CD4-positive, alpha-beta T cell treated with Interleukin-4 for 1 hour (primary cell): ENCODE measurements at places on chromosomes 2 and 18.

DNA sequence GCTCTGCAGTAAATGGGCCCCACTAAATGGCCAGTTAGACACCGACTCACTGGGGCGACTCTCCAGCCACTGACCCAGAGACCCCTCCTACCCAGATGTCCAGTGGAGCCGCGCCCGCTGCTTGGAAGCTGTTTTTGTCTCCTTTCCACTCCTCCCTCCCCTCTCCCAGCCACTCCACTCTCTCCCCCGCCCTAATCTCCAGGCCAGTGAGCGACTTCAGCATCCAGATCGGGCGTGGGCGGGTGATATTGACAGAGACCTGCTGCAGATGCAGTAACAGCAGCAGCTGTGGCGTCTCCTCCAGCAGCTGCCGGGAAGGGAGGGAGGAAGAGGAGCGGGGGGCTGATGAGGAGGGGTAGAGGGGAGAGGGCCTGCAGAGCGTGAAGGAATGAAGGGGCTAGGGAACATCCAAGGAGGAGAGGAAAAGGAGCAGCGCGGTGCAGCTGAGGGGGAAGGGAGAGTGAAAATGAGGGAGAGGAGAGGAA, at the start of gene SCN7A:
Gene SCN7A, minus strand, starts transcription at position 110 of the 485 bp plus-strand sequence. CDS start 16,553 bp downstream, outside the sequence.
- DNase-seq = no peak

DNA sequence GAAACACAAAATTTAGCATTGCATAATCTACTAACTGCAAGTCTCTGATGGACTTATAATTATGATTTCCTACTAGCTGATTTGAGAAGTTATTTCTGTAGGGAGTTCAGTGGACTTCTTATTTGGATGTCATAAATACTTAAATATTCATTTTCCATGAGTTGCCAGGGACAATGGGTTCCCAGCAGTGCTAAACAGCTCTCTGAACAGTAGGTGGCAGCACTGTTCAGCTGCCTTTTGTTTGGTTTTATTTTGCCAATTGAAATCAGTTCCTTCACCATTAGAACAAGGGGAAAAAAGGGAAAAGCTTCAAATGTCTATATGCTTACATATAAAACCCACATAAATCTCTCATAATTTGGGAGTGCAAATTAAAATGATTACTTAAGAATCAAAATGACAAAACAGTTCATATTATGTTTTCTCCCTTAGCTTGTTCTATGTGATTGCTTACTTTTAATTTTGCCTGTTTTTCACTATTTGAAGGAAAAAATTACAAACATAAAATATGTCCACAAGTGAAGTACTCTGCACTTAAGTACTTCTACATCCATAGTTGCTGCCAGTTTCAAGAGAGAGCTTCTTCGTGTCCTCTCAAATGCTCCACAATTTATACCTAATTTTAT, 898.9 kb downstream of the CPS1 start:
- no peak for DNase-seq

- DNase-seq = no peak
These were observed 95.0 kb upstream of the RIOK3 start for GRCh38 chr18:23357996-23358594.

DNA sequence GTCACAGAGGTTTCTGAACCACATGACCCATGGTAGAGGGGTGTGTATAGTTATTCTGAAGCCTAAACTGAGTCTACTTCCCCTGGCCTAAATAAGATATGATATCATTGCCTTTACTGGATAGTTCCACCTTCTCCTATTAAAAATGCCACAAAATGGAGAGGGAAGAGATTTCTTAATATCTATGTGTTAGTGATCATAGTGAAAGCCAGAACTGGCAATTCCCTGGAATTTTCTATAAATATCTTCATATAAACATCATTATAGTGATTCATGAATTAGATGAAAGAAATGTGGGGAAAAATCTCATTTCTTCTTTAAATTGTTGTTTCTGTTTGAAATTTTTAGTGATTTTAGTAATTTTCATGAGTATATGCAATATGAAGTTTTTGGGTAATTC, 45.8 kb downstream of the TSHZ1 start:
- no peak for DNase-seq

DNA sequence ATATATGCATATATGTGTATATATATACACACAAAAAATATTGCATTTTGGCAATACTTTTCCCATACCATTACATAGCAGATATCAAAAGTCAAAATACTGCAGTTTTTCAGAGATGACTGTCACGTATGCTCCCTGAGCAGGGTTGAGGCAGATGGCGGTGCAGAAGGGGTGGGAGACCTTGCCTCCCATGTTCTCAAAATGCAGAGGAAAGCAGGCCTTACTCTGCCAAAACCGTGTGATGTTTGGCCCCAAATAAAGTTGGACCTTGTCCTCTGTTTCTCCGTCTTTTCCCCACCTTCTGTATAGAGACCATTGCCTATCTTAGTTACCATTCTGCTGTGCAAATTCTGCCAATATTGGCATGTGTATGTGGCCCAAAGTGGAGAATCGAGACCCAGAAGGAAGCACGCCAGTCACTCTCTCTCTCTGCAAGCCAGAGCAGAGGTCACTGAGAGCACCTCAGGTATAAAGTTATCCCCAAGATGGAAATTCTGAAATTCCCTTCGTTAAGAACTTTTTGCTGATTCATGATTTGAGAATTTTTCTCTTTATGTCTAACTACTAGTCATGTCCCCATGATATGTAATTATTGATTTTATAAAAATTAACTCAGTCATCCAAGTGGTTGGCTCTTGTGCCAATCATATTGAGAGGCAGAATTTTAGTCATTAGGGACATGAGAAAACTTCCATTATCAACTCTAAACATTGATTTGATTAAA, 898.8 kb downstream of the EPHA4 start:
- no peak for DNase-seq

DNA sequence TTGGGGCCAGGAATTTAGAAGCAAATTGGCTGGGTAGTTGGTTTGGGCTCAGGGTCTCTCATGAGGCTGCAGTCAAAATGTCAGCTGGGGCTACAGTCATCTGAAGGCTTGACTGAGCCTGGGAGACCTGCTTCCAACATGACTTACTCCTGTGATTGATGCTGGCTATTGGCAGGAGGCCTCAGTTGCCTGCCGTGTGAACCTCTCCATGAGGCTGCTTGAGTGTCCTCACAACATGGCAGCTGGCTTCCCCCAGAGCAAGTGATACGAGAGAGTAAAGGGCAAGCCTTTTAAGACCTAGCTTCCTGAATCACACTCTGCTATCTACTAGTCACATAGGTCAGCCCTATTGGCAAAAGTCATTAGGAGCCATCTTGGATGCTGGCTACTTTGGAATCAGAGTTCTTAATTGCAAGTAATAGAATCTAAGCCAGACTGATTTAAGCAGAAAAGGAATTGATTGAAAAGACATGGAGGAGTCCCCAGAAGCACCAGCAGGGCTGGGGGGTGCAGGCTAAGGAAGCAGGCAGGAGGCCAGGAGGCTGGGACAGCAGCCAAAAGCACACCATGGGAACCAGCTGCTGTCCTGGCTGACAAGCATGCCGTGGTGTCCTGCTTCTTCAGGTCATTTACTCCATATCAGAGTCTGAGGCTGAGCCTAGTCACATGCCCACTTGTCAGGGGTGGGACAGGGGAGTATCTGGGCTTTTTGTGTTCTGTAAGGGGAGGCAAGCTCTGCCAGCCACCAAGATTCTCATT, 7.8 kb upstream of the GIGYF2 start:
- DNase-seq = no peak

GRCh38 chr18:9435041-9435440, 40.3 kb upstream of the RALBP1 start:
- DNase-seq = no peak

DNA sequence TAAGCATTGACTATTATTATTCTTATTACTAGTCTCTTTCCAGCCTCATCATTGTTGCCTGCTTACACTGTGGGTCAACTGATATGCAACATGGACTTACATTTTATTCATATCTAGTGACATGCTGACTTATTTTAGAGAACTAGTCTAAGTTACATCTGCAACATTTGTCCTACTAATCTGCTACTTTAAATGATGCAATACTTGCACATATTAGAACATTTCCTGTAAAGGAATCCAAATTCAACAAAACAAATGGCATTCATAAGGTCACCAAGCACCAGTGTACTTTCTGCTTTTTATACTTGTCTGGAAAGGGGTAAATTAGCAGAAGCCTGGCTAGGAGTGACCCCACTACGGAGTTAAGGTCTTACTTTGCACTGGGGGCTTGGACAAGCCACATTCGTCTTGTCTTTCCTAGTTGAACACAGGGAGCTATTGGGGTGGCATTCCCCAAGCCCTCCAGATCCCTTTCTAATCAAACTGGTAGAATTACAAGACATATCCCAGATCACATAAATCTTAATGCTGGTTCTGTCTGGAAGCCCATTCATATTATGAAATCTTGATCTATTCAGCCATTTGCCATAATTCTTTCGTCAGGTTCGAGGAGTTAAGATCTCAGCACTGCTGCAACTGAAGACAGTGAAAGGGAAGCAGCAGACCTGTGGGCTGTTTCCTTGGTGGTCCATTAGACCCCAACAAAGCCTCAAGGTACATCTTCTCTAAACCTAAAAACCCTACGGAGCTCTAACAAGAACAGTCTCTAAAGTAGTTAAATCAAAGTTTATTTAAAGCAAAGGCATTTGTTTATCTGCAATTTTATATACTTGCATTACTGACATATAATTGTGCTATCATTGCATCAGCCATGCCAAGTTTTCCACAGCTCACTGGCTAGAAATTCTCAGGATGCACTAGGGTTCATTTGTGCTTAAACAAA, 49.9 kb upstream of the RTN4 start:
- no peak for DNase-seq

DNA sequence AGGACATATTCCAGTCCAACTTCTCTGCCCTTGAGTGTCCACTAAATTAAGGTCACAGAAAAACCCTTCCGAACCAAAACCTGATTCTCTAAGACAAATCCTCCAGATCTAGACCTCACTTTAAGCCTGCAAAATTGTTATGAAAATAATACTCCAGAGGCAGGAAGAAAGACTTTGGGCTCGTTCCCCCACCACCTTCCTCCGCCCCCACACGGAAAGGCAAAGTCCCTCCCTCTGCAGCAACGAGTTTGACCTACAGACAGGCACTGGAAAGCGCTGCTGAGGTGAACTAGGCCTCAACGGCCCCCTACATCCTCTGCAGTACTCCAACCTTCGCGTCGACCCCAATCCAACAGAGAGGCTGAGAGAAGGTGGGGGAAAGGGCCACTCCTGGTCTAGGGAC, 808 bp downstream of the ATP5MC3 start:
- peak; percentile 48 for DNase-seq

GRCh38 chr18:80223581-80224148, 23.6 kb downstream of the PARD6G start:
- DNase-seq = no peak

- DNase-seq = no peak
These were observed 58.4 kb downstream of the TMEM247 start for GRCh38 chr2:46537624-46538295.
